Lung (tissue), 17 donors: ENCODE measurements at places on chromosomes 5 and 9. TPM values are rescaled to one million over a fixed set of nuclear protein-coding genes. Genes with fewer than 3 reads are reported as not detected.

Gene POMT1
- 24.9 TPM for total RNA-seq

GRCh38 chr5:43780586-43780985 is 177.6 kb downstream of the NNT start:
- H3K4me1 ChIP-seq, result no peaks in the 10 kb centered on the region
- no peak for DNase-seq
- no peaks in the 10 kb centered on the region for H3K36me3 ChIP-seq
- H3K4me3 ChIP-seq, result no peak overlapping the region
- no peak overlapping the region for H3K27ac ChIP-seq
- no peaks in the 10 kb centered on the region for H3K27me3 ChIP-seq

DNA sequence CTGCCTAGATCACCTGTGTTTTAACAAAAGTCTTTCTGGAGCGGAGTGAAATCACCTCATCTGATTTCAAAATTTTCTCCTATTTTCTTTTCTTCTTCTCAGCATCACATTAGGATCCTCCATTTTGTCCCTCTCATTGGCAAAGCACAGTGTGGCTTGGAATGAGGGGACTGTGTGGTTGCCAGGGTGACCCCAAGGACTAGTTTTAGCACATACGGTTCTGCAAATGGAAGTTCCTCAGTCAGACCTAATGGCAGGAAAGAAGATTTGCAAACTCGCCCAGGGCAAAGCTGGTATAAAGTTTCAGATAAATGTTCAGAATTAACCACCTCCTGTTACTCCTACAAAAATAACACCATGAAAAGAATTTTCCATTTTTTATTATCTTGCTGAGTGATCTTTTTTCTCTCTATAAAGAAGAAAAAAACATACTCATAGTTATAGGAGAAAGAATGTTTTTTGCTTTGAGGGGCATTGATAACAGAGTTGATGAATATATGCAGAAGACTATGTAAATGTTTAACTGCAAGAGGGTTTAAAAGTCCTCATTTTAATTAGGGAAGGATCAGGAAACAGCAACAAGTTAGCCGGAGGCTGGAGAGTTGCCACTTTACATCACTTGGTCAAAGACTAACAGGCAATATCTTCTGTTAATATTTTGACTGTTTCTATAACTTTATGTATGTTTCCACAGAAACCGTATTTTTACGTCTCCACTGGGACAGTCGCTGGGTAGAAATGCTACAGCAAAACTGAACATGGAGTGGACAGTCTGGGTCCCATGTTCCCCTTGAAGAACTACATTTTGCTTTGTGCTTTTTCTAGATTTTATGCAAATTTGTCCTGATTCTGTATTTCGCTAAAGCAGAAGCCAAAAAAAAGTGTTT is 257.8 kb downstream of the NR2F1-AS1 start:
- no peaks in the 10 kb centered on the region for H3K4me1 ChIP-seq
- DNase-seq, result no peak
- no peaks in the 10 kb centered on the region for H3K27me3 ChIP-seq
- H3K36me3 ChIP-seq, result no peaks in the 10 kb centered on the region
- H3K4me3 ChIP-seq, result no peak overlapping the region
- no peak overlapping the region for H3K27ac ChIP-seq

DNA sequence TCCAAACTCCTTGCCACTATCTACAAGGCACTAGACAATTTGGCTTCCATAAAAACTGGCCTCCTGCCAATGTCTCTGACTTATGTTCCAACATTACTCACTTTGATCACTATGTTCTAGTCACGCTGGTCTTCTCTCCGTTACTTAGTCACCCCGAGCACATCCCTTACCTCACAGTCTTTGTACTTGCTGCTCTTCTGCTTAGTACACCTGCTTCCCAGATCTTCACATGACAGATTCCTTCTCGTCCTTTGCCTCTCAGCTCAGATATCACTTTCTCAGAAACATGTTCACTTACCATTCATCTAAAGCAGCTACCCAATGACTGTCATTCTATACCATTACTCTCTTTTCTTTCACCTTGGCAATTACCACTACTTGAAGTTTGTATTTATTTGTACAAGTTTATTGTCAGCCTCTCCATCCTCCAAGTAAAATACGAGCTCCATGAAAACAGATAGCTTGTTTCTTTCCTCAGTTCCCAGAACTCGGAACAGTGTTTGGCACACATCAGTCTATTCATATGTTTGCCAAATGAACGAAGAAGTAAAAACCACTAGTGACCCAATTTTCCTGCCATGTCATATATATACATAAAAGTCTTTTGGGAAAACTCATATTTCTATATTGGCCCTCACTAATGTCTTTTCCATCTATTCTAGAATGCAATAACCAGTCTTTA is 5.9 kb upstream of the SLC22A5 start:
- no peak overlapping the region for H3K4me3 ChIP-seq
- H3K36me3 ChIP-seq, result peaks cover 2% of the 10 kb centered on the region
- H3K27me3 ChIP-seq, result no peaks in the 10 kb centered on the region
- H3K4me1 ChIP-seq, result no peaks in the 10 kb centered on the region

DNA sequence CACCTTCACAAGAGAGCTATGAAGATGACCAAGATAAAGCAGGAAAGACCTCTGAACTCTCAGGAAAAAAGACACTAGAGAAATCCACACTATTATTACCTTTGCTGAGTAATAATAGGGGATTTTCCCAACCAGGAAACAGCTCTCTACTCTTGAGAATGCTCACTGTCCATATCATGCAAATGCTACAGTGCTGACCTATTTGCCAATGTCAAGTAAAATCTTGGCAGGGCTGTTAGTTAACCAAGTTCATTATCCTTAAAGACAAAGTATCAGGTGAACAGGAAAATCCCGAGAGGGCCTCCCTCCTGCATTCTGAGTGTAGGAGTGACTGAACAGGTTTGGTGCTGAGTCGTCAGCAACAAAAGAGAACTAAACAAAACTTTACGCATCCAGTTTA is 306.6 kb downstream of the ACTL7B start:
- H3K4me3 ChIP-seq, result no peak overlapping the region
- H3K27ac ChIP-seq, result no peak overlapping the region
- H3K27me3 ChIP-seq, result no peaks in the 10 kb centered on the region
- no peak for DNase-seq

Gene IL31RA
- total RNA-seq, result 0.09 TPM

DNA sequence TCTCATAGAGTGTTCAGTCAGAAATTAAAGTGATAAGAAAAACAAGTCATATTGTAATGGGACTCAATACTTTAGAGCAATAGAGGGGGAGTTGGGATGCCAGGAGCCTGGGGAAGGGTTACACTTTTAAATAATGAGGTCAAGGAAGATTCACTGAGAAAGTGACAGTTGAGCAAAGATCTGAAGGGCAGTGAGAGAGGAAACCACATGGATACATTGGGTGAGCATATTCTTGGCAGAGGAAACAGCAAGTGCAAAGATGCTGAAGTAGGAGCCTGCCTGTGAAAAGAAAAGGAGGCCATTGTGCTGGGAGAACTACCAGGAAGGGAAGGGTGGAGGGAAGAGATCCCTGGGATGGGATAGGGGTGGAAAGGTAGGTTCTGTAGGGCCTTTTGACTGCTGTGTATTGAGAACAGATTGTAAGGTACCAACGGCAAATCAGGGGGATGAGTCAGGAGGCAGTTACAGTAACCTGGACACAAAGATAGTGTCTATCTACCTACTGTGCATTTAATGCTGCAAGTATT is 79.4 kb downstream of the PAM start:
- no peaks in the 10 kb centered on the region for H3K27me3 ChIP-seq
- H3K4me3 ChIP-seq, result no peak overlapping the region
- peak overlapping the region; percentile 24 for H3K27ac ChIP-seq
- no peaks in the 10 kb centered on the region for H3K36me3 ChIP-seq
- DNase-seq, result no peak
- H3K4me1 ChIP-seq, result no peaks in the 10 kb centered on the region

GRCh38 chr9:33714989-33715388 is 80.4 kb upstream of the PRSS3 start:
- H3K27ac ChIP-seq, result no peak overlapping the region
- H3K4me1 ChIP-seq, result no peaks in the 10 kb centered on the region
- no peaks in the 10 kb centered on the region for H3K27me3 ChIP-seq
- H3K4me3 ChIP-seq, result no peak overlapping the region
- no peak for DNase-seq

Gene PKD2L2
- total RNA-seq, result not detected

DNA sequence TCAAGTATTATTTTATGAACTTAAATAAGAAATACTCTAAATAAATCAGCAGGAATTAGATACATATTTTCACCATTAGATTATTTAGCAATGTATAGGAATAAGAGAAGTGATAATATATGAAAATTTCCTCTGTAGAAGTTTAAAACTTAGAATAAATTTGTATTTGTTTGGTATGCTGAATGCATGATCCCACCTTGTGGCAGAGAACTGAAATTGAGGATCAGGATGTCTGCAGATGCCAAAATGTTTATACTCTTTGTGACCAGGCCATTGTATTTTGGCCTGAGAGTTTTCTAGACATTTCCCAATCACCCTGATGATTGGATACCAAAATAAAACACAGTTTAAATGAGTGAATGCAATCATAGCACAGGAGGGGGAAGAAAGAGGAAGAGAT is 6.3 kb downstream of the TYRP1 start:
- H3K4me1 ChIP-seq, result no peaks in the 10 kb centered on the region
- no peak overlapping the region for H3K4me3 ChIP-seq
- no peak overlapping the region for H3K27ac ChIP-seq
- H3K36me3 ChIP-seq, result no peaks in the 10 kb centered on the region

- DNase-seq, result no peak
- no peaks in the 10 kb centered on the region for H3K27me3 ChIP-seq
- no peak overlapping the region for H3K4me3 ChIP-seq
- H3K36me3 ChIP-seq, result peaks cover 14% of the 10 kb centered on the region
- H3K4me1 ChIP-seq, result peaks cover 14% of the 10 kb centered on the region
- H3K27ac ChIP-seq, result no peak overlapping the region
These were observed 8.9 kb upstream of the DBN1 start for GRCh38 chr5:177482359-177482795.

Gene PDZD2
- 33.5 TPM for total RNA-seq

Gene PCDHGC3
- total RNA-seq, result 116 TPM

Gene C1QTNF2
- total RNA-seq, result 3.0 TPM

- H3K27me3 ChIP-seq, result no peaks in the 10 kb centered on the region
- peaks cover 8% of the 10 kb centered on the region for H3K4me1 ChIP-seq
- DNase-seq, result no peak
- H3K36me3 ChIP-seq, result no peaks in the 10 kb centered on the region
These were observed 91.8 kb downstream of the GLIS3 start for GRCh38 chr9:4207881-4208615.

- no peaks in the 10 kb centered on the region for H3K36me3 ChIP-seq
- H3K27me3 ChIP-seq, result no peaks in the 10 kb centered on the region
- no peak overlapping the region for H3K4me3 ChIP-seq
- H3K27ac ChIP-seq, result no peak overlapping the region
- DNase-seq, result peak; percentile 57
These were observed 1084.4 kb upstream of the WWC1 start for GRCh38 chr5:167207081-167207480.

Gene NMUR2
- 0.28 TPM for total RNA-seq

- no peak overlapping the region for H3K4me3 ChIP-seq
- DNase-seq, result no peak
- H3K4me1 ChIP-seq, result no peaks in the 10 kb centered on the region
- H3K27ac ChIP-seq, result no peak overlapping the region
These were observed 143.3 kb downstream of the RAPGEF6 start for GRCh38 chr5:131491749-131492148.

DNA sequence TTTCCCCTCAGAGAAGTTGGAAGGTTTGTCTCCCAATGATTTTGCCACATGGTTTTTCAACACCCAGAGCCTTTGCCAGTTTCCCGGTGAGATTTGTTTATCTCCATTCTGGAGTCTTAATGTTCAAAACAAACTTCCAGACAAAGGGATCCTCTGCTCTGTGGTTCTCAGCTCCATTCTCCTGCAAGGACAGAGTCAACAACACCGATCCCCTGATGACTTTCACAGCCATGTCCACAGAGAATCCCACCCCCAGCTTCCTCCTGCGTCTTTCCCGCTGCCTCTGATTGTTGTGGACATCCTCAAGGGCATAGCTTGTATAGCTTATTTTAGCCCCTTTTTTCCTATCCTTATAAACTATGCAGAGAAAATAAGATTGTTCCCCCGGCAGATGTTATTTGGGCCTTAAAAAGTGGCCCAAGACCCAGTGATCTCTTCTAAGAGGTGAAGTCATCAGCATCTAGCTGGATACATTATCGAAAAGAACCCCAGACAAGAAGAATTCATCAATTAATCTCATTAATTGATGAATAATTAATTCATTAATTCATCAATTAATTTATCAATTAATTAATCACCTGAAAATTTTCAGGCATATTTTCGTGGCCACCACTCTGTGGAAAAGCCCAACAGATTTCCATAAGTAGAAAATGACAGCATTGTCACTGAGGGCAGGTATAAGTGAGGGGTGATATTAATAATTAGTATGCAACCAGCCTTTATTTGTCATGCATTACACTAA is 2.9 kb upstream of the ABLIM3 start:
- peaks cover 7% of the 10 kb centered on the region for H3K4me1 ChIP-seq
- no peaks in the 10 kb centered on the region for H3K27me3 ChIP-seq
- no peaks in the 10 kb centered on the region for H3K36me3 ChIP-seq
- H3K4me3 ChIP-seq, result no peak overlapping the region
- no peak for DNase-seq

Gene TAF11L5
- total RNA-seq, result not detected

Gene FCHSD1
- 23.2 TPM for total RNA-seq

DNA sequence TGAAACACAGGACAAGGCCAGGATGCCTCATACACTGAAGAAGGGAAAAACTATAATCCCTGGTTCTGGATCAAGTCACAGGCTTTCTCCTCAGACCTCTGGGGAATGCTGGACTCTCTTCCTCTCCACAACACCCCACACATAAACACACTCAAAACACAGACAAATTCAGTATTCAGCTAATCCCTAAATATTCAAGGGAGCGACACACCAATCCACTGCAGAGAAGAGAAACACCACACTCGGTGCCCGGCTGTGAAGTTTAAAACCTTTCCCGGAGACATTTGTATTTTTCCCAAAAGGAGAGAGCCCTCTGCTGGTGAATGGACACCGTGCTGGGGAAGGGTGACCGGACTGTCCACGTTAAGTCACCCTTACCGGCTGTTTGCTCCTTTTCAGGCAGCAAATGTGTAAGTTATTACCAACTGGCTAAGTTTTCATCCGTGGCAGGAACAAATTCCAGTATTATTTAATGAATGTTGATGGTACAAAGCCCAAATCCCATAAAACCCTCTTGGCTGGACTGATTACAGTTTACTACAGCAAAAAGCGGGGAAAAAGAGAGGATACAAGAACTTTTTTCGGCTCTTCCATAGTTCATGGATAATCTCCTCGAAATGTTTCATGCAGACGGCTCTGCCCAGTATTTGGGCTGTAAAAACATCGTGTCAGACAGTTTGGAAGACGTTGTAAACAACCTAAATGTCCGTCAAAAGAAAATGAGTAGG is 130.9 kb upstream of the SLC30A5 start:
- no peak overlapping the region for H3K4me3 ChIP-seq
- DNase-seq, result peak; percentile 74
- no peak overlapping the region for H3K27ac ChIP-seq
- H3K36me3 ChIP-seq, result no peaks in the 10 kb centered on the region
- peaks cover 3% of the 10 kb centered on the region for H3K4me1 ChIP-seq

DNA sequence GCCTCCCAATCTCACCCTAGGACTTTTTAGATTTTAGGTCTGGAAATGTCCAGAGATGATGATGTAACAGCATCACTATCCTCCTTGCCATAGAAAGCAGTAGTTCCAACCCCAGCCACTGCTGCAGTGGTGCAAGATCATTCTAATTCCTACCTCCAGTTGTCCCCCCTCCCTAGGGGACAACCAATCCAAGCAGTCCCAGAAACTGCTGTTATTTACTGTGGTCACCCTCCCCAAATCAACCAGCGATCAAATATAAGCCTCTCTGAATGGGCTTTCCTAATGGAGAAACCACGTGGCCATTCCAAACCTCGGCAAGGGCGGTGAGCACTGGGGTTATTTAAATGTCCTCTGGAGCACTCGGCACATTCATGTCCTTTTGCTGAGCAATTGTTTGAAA is 159.8 kb downstream of the SLF1 start:
- H3K36me3 ChIP-seq, result no peaks in the 10 kb centered on the region
- H3K27ac ChIP-seq, result no peak overlapping the region
- no peak for DNase-seq
- H3K4me1 ChIP-seq, result no peaks in the 10 kb centered on the region
- no peaks in the 10 kb centered on the region for H3K27me3 ChIP-seq
